ENCODE measurements at places on chromosomes 12 and 14.

- no peak for DNase-seq
Observed at GRCh38 chr12:127448906-127449305, 818.1 kb upstream of the TMEM132C start.

GRCh38 chr12:53754188-53754585 lies 2.4 kb upstream of the CISTR start:
- DNase-seq: no peak

DNA sequence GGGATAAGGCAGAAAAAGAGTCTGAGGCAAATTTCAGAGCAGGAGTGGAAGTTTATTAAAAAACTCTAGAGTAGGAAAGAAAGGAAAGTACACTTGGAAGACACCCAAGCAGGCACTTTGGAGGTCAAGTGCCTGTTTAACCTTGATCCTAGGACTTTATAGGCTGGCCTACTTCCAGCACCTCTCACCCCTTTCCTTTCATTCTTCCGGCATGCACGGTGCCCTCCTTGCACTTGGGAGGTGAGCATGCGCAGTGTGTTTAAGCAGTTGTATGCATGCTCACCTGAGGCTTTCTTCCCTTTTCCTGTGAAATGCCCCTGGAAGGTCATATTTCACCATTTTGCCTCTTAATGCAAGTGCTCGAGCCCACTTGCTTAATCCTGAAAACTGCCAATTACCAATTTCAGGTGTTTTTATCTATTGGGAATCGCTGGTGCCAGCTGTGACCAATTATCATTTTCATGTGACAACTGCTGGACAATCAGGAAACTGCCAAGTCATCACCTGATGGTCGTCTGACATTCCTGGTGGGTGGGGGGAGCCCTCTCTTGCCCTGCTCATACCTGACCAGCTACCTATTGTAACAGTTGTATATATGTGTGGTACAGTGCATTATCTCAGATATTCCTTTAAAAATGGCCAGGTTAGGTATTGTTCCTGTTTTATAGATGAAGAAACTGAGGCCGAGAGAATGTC lies 53.5 kb downstream of the SUDS3 start:
- no peak for DNase-seq

GRCh38 chr12:50061946-50062686 lies 4.7 kb downstream of the ASIC1 start:
- no peak for DNase-seq

- DNase-seq: peak; percentile 30
Observed at GRCh38 chr12:101945369-101946232, 68.2 kb downstream of the DRAM1 start.

DNA sequence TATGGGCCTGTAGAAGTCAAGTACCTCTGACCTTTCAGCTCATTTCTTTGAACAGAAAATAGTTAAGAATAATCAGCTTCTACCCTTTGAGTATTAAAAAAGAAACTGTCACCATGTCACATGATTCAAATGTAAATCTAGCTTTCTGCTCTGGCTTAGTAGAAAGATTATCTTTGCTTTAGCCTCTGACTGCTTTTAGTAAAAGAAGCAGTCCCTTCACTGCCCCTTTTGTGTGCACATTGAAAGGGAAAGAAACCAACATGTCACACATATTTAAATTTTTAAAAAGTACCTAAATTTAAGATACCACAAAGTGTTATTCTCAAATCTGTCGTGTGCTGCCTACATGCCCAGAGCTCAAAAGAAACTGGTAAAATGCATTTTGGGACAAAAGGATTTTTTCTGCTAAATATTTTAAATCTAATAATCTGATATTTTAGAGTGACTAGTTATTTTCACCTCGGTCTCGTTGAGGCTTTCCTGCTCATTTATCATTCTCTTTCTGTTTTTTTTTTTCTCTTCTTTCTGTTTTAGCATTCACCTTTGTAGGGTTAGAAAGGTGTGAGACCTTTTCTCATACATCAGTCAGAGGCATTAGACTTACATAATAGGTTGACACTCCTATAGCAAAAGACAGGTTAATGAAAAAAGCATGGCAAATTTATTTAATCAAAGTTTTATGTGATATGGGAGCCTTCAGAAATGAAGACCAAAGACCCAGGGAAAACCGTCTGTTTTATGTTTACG lies 41.3 kb downstream of the SLC16A7 start:
- DNase-seq: no peak

DNA sequence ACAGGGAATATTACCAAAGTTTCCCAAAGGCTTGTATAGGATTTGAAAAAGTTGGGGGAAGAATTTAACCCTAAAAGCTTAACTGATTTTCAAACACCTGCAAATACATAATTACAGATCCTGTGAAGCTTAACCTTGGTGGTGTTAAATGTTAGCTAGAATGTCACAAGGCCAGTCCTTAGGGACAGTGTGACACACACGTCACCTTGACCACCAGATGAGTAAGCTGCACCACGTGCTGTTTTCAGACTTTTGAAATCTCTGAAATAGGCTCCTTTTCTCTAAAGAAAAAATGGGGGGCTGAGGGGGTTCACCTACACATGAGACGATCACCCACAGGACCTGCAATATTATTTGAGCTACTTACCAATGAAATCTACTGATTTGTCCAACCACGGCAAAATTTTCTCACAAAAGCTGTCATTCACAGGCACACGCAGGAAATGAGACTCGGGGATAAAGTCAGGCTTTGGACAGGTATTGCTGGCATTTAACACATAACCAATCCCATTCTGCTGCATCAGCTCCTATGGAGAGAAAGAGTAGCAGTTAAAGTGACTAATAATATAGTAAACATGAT lies 75.9 kb downstream of the DUSP16 start:
- DNase-seq: no peak

- DNase-seq: peak; percentile 68
Observed at GRCh38 chr14:75343911-75344310, 65.3 kb downstream of the FOS start.

GRCh38 chr12:69703146-69703642 lies 4.1 kb upstream of the BEST3 start:
- no peak for DNase-seq

Data from GM04504 (cell line).